ENCODE measurements at places on chromosomes 11 and 22.

- no peak for DNase-seq
Observed at GRCh38 chr22:31099841-31100761, 7.3 kb downstream of the SELENOM start.

DNA sequence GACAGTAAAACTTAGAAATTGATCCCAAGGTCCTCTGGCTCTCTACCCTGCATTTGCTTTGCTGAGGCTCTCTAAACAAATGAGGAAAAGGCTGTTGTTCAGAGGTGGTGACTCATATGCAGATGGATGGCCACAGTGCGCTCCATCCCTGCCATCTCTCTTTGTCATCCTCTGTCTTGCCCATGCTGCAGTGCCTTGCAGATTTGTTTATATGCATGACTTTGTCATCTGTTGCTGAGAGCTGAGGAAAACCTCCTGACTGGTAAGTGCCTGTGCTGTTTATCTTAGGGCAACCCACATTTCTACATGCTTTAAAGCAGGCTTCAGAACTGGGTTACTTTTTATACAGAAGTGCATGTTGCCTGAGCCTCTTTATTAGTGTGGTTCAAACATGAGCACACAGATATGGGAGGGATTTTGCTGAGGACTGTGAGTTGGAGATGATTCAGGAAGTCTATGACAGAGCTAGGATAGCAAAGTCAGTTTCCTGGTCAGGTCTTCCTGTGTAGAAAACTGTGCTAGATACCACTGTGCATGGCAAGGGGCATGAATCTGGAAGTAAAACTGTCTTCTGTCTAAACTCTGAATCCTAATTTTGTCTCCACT lies 57.4 kb downstream of the JAM3 start:
- DNase-seq: no peak

- DNase-seq: no peak
Observed at GRCh38 chr11:85737738-85738137, 51.7 kb upstream of the CCDC89 start.

GRCh38 chr11:98565311-98565710 lies 455.4 kb upstream of the CNTN5 start:
- no peak for DNase-seq

GRCh38 chr11:126072141-126072741 lies 9.6 kb upstream of the CDON start:
- no peak for DNase-seq

- no peak for DNase-seq
Observed at GRCh38 chr11:61147791-61148620, 13.2 kb downstream of the VPS37C start.

- no peak for DNase-seq
Observed at GRCh38 chr11:101707477-101707876, 123.7 kb upstream of the TRPC6 start.

- no peak for DNase-seq
Observed at GRCh38 chr22:33831207-33831606, 89.1 kb downstream of the LARGE1 start.

- DNase-seq: no peak
Observed at GRCh38 chr11:116707746-116708145, 65.0 kb downstream of the BUD13 start.

DNA sequence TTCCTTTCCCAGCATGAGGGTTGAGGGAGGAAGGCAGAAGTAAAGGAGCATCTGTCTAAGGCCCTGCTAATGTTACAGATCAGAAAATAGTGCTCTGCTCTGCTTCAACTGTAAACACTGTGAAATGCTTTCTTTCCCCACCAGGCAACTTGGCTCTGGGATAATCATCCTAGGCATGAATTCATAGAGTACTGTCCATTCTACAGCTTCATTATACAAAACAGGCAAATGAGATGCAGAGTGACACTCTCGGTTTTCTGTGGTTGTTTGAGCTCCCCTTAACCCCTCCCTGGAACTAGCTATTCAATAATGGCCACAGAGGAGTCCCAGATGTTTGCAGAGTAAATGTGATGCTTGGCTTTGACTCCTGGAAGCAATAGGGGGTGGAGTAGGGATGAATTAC lies 184.3 kb upstream of the CTSC start:
- no peak for DNase-seq

- peak; percentile 57 for DNase-seq
Observed at GRCh38 chr22:22745225-22746060, 101.0 kb downstream of the GGTLC2 start.

DNA sequence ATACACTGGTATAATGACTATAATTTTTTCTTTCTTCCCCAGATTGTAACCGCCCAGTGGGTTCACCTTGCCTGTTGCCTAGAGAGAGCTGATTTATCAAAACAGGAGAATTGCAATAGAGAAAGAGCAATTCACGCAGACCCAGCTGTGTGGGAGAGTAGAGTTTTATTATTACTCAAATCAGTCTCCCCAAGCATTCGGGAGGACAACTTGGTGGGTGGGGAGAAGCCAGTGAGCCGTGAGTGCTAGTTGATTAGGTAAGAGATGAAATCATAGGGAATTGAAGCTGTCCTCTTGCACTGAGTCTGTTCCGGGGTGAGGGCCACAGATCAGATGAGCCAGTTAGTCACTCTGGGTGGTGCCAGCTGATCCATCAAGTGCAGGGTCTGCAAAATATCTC lies 73.2 kb downstream of the SLC35F2 start:
- DNase-seq: no peak

DNA sequence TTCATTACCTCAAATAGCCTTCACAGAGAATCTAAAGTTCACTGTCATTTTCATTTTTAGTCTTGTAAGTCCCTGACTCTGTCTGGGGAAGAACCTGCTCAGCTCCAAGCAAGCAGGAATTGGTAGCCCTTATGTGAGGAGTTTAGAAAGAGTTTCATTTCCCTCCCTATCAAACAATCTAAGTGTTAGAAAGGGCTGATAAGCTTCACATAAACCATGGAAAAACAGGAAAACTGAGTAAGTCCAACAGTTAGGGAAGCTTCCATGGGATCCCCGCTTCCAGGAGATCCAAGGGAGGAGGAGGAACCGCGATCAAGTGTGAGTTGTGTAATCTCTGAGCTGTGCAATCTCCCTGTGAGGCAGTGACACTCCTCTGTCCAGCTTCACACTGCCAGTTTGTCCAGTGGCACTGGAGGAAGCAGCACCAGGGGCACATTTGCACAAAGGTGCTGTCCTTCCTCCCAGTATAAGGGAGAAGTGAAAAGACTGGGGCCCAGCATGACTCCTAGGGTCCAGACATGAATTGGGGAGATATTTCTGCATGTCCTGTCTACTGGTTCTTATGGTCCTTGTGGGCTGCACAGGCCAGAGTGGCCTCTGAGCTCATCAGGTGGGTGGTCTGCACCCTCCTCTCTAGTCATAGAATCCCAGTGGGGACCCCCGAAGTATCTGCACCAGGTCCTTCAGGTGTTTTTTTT lies 4.3 kb downstream of the PRAME start:
- DNase-seq: no peak

DNA sequence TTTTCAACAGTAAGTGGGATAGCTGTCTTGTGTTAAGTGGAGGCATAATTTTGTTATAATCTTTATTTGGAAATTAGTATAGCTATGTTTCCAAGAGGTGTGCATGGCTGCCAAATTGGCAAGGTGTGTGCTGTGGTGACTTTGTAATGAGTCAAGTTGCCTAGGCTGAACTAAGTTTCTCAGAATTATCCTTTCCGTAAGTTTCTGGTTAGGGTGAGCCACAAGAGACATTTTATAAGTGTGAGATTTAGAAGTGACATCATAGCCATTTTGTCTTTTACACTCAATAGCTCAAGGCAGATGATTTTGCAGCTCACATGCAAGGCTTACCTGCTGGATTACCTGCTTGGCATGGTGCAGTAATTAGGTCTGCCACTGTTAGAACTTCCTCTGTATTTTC lies 90.3 kb downstream of the C11orf87 start:
- DNase-seq: no peak

GRCh38 chr22:43483669-43484068 lies 71.9 kb downstream of the MPPED1 start:
- DNase-seq: no peak

- DNase-seq: no peak
Observed at GRCh38 chr11:61742391-61742790, 10.0 kb upstream of the MYRF start.

GRCh38 chr11:93579187-93579751 lies 36.1 kb upstream of the SMCO4 start:
- DNase-seq: no peak

DNA sequence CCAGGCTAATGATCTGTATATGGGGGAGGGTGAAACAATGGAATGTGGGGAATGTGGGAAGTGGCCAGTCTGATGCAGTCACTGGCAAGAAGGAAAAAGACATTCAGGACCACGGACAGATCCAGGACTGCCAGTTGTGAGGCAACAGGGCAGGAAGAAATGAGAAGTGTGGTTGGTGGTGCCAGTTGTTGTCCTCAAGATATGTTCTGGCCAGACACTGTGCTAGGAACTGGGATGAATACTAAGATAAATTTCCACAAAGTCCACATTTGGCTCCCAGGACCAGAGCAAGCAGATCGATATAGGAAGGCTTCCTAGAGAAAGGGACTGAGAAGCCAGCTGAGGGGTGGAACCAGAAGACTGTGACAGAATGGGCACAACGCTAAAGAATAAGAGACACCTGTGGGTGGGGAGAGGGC lies 6.8 kb upstream of the TPBGL start:
- DNase-seq: peak; percentile 64

DNA sequence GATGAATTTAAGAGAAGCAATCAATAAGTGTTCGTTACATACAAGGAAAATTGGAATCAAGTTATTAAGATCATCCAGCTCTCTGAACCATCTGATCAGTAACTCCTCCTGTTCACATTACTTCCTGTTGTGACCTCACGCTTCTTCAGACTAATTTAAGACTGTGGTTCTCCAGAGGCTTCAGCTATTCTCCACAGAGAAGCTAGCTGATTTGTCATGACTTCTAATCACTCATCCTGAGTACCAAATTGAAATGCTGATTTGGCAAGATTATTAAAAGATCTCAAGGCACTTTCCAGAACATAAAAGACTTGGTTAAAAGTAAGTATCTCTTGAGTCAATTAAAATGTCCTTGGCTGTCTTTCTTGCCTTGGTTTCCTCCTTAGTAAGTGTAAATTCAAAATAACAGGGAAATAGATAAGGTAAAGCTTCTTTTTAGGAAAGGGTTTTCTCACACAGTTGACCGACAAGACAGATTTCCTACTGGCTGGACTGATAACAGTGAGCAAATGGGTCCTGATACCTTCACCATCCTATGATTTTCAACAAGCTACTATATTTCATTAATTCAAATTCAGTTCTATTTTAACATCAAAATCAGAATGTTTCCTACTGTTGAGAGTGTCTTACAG lies 38.5 kb downstream of the GAB2 start:
- DNase-seq: no peak

DNA sequence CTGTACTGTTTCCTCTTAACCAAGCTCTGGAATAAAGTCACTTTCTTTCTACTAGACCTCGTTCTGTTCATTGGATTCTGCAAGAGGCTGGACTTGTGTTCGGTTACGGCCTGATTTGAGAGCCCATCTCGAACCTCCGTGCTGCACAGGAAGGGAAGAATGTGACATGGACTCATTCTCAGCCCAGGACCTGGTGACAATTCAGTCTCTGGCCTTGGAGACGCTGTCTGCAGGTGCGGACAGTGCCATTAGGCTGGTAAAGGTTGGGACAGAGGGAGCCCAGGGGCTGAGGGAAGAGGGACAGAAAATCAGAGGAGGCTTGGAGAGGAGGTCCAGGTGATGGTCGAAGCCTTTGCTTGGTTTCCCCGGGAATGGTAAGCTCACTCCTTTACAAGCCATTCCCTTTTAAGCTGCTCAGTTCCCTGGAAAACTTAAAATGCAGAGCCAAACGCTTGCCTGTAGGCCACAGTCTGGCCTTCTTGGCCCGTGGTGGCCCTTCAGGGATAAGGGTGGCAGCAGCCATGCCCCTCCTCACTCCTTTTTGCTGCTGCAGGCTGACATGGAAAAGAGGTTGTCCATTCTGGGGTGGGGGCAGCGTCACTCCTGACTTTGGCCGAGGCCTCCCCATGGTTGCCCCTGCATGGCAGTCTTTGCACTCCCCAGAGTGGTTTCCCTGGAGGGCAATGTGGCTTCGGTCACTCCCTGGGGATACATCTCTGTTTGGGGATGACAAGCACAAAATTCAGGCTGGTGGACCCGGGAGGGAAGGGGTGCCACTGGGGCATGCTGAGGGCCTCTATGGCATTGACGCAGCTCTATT lies 52.3 kb downstream of the SHISAL1 start:
- no peak for DNase-seq

GRCh38 chr11:69260622-69261021 lies 33.3 kb upstream of the MYEOV start:
- DNase-seq: no peak

DNA sequence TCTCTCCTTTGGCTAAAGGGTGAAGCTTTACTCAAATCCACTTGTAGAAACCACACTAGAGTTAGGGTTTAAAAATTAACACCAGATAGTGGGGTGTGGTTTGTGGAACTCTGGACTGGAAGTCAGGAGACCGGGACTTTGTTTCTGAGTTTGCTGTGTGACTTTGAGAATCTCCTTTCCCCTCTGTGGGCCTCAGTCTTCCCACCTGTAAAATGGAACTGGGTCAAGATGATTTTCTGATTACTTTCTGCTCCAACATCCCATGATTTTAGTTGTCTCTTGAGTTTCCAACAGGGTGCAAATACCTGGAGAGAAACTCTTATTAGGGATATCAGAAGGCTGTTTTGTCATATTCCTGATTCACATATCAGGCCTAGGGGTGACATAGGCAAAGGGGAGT lies 301.0 kb downstream of the MIAT start:
- no peak for DNase-seq

- DNase-seq: no peak
Observed at GRCh38 chr11:126109941-126110731, 47.5 kb upstream of the CDON start.

- no peak for DNase-seq
Observed at GRCh38 chr11:68264244-68264643, 7.5 kb downstream of the C11orf24 start.

DNA sequence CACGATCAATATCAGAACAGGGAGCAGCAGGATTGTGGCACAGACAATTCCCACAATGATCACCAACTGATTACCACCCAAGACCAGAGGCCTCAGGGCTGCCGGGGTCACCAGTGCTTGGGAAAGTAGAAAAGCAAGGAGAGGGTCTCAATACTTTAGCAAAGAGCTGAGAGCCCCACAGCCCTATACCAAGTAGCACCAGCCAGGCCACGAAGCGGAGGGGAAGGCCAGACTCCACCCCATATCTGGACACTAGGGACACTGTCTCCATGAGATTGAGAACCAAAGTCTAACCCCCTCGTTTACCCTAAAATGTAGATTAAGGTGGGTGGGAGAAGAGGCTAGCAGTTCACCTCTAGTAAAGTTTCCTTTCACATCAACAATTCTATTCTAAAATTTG lies 24.1 kb upstream of the SCN2B start:
- DNase-seq: no peak

DNA sequence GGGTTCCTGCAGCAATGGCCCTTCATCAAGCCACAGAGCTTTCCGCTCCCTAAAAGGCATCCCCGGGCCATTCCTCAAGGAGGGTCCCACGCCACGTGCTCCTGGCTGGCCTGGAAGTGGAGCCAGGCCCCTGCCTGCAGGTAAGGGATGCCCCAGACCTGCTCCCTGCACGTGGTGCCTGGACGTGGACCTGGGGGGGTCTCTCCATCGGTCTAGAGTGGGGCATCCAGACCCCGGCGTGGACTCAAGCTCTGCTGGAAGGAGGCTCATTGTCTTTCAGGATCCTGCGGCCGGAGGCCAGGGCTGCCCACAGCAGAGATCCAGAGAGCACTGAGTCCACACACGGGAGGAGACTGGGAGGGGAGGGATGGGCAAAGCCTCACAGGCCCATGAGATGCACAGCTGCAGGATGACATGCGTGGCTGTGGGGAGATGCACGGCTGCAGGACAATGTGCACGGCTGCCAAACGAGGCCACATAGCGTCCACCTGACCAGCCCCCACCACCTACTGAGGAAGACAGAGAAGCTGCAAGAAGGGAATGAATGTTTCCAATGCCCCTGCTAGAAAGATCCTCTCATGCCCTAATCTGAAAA lies 236.7 kb downstream of the BRD1 start:
- no peak for DNase-seq
